Activated gamma-delta T cell treated with Interleukin-2 at 50 U/mL for 16 hours (primary cell): ENCODE measurements at places on chromosomes 16 and 17.

DNA sequence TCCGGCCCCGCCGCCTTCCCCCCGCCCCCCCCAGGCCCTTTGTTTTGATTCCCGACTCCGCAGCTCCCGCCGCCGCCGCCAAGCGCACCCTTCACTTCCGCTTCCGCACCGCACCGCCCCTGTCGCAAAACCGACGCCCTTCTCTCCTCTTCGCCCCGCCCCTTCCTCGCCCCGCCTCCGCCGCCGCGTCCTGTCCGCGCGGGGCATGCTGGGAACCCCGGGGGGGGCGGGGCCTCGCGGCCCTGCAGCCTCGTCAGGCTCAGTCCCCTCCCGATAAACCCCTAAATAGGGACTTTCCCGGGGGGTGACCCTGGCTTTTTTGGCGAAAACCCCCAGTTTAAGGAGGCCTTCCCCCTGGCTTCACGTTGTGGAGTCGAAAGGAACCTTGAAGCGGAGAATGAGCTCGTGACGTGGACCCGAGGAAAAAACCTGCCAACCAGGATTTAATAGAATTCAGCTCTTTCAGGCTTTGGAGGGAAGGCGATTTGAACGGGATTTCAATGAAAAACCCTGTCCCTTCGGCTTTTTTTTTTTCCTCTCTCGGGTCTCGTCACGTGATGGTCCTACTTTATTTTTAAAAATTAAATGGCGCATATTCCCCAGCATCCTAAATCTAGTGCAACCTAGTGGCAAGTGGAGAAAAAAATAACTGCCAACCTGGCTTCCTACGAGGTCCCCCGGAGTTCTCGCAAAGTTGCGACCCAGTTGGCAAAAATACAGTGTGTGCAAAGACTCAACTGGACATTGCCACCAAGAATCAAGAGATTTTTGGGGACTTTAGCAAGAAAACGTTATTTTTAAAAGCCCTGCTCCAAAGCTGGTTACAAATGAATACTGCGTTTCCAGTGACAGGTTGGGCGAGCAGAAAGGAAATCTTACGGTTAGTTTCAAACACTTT is at the start of gene MARF1:
TSS of gene MARF1 (minus strand) at position 107 of the 898 bp plus-strand sequence. CDS start 3,921 bp downstream, outside the sequence.
- peak; percentile 100 for DNase-seq

GRCh38 chr17:58391302-58391984 is 25.9 kb downstream of the RNF43 start:
- no peak for DNase-seq

- no peak for DNase-seq
These were observed 12.3 kb downstream of the TMEM100 start for GRCh38 chr17:55710410-55710809.

GRCh38 chr16:3590736-3591435 is 13.7 kb upstream of the NLRC3 start:
- DNase-seq: no peak

- DNase-seq: no peak
These were observed 136.0 kb downstream of the SDK2 start for GRCh38 chr17:73508057-73508930.

- DNase-seq: peak; percentile 32
These were observed 555 bp downstream of the HDAC5 start for GRCh38 chr17:44122816-44123355.

GRCh38 chr17:35214631-35215273 is 20.6 kb upstream of the SLC35G3 start:
- DNase-seq: peak; percentile 23

- DNase-seq: no peak
These were observed 3.6 kb upstream of the TUBG2 start for GRCh38 chr17:42655528-42655927.

GRCh38 chr17:77555741-77556291 is 402.7 kb upstream of the TNRC6C start:
- DNase-seq: no peak

- DNase-seq: peak; percentile 20
These were observed 346.6 kb downstream of the SNX29 start for GRCh38 chr16:12323007-12323758.

GRCh38 chr17:12097326-12097725 is 76.6 kb downstream of the MAP2K4 start:
- DNase-seq: no peak

DNA sequence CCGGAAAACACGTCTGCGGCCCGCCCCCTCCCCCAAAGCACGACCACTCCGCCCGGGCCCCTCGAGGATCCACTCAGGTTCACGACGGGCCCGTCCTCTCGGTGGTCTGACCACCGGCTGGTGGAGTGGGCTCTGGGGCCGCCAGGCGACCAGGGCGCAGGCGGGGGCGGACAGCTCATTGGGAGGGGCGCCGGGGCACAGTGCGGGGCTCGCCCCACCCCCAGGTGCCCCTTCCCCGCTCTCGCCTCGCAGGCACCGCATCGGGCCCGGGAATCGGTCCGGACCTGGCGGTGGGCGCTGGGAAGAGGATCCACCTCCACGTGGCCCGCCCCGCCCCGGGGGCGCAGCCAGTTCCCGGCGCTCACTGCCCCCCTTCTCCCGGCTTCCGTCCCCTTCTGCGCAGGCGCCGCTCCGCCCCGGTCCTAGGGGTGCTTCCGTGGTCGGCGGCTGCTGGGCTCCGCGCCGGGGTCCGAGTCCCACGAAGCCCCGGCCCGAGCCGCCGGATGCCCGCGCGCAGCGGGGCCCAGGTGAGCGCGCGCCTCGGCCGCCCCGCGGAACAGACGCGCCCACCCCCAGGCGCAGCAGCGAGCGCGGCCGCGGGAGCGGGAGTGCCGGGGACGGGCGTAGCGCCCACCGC is at the start of gene MPG:
TSS of gene MPG (plus strand) at position 419 of the 637 bp plus-strand sequence. CDS start at position 504, 85 bp downstream.
- peak; percentile 81 for DNase-seq

DNA sequence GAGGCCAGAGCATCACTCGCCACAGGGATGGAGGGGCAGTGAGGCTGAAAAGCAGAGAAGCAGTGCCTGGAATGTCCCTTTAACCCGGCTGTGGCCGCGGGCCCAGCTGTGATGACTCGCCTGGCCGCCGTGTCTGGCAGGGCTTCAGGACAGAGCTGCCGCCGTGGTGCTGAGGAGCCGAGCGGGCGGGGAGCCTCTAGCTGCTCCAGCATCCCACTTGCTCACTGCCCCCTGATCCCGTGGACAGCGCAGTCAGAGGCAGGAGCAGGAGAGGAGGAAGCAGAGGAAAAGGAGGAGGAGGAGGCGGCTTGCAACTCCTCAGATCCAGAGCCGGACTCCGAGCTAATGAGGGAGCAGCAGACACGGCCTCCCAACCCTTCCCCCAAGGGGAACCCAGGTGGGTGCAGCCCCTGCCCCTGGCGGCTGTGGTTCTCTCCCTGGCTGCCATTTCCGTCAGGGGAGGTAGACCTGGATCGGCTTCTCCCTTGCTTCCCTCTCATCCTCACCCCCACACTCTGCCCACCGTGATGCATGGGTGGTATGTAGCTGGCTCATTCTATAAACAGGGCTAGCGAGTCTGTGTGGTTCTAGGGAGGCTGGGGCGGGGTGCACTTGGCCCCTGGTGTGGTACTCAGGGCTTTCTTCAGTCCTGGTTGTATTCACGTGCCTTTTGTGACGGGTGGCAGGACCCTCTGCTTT is 165.7 kb downstream of the CMIP start:
- DNase-seq: no peak

DNA sequence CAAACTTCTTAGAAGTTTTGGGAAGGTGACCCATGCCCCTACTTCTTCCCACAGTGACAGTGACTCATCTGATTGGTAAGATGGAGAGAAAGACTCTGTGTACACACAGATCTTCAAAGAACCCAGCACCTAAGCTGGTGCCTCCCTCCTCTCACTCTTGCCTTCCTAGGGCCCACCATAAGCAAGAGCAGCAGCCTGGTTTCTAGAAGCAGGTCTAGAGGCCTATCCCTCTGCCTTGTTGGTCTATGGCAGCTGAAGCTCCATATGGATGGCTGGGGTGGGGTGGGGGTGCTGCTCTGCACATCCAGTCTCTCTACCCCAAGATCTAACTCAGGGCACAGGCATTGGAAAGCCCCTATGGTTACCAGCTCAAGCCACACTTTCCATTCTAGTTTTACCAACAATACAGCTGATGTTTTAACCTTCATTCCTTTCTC is 47.5 kb downstream of the STAT3 start:
- no peak for DNase-seq

DNA sequence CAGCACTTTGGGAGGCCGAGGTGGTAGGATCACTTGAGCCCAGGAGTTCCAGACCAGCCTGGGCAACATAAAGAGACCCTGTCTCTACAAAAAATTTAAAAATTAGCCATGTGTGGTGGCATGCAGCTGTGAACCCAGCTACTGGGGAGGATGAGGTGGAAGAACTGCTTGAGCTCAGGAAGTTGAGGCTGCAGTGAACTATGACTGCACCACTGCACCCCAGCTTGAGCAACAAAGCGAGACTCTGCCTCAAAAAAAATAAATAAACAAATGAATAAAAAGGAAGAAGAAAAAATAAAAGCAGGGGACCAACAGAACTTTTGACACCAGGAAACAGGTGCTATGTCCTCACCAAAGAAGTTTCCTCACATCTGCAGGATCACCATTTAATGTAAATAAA is 14.2 kb downstream of the TERF2 start:
- no peak for DNase-seq

GRCh38 chr17:21375757-21376080 is 438 bp upstream of the KCNJ12 start:
- DNase-seq: no peak
